CD4-positive, CD25-positive, alpha-beta regulatory T cell (primary cell): ENCODE measurements at places on chromosomes 1 and 21. TPM values are rescaled to one million over a fixed set of nuclear protein-coding genes. Genes with fewer than 3 reads are reported as not detected.

Gene NHLH1
- polyA plus RNA-seq, result not detected

- H3K4me1 ChIP-seq, result no peaks in the 10 kb centered on the region
- no peaks in the 10 kb centered on the region for H3K36me3 ChIP-seq
- no peak overlapping the region for H3K27ac ChIP-seq
- no peak overlapping the region for H3K4me3 ChIP-seq
- no peaks in the 10 kb centered on the region for H3K27me3 ChIP-seq
These were observed 149.3 kb downstream of the ADGRL2 start for GRCh38 chr1:81950037-81950436.

DNA sequence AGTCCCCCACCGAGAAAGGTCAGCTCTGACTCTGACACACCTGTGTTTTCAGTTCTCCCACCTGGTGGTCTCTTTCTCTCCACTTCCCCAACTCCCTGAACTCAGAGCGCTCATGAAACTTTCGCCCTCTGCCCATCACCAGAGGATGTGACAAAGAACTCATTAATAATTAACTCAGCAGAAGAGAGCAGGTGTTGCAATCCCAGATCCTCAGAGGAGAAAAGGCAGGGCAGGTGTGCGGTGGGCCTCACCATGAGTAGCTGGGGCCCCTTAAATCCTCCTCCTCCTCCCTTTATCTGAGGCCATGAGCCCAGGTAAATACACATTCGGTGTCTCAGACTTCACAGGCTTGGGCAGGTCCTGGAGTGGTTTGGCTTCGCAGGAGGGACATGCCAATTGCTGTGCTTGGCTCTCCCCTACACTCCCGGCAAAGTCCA is 1.7 kb upstream of the LAMB3 start:
- no peak for DNase-seq
- H3K36me3 ChIP-seq, result no peaks in the 10 kb centered on the region
- no peak overlapping the region for H3K27ac ChIP-seq
- peaks cover 4% of the 10 kb centered on the region for H3K4me1 ChIP-seq
- H3K27me3 ChIP-seq, result no peaks in the 10 kb centered on the region
- H3K4me3 ChIP-seq, result no peak overlapping the region

DNA sequence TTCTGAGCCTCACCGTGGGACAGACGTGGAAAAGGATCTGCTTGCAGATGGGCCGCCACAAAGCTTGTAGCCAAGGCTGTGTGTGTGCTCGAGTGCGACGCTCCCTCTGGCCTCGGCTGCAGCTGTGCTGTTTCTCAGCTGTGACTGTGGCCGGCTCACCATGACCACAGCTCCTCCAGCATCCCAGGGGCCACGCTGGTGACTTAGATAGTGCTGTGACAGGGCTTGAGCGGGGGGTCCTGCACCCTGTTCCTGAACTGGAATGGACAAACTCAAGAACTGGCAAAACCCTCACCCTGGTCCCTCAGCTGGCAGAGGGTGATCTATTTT is 17.4 kb upstream of the ACTRT2 start:
- H3K27me3 ChIP-seq, result no peaks in the 10 kb centered on the region
- H3K27ac ChIP-seq, result no peak overlapping the region
- H3K4me1 ChIP-seq, result no peaks in the 10 kb centered on the region
- no peak for DNase-seq
